Right atrium auricular region (tissue), 2 donors: ENCODE measurements at places on chromosomes 6 and 20. TPM values are rescaled to one million over a fixed set of nuclear protein-coding genes. Genes with fewer than 3 reads are reported as not detected.
A peak's percentile ranks its signal among the peaks of the same experiment; 100 is the strongest.

DNA sequence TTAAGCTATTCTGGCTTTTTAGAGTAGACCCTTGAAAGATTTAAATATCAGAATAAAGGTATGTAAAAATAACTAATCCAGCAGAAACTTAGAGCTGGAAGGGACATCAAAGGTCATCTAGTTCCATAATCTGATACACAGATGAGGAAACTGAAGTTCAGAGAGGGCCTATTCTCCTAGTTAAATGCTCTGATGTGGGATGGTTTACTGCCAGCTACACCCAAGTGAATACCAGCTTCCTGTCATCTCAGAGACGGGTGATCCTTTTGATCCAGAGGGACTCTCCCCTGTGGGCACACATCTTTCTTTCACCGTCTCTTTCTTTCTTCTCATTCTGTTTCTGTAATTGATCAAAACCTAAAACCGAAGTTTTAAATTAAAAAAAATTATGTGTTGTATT lies 94.1 kb downstream of the MAN1A1 start:
- H3K4me1 ChIP-seq: no peaks in the 10 kb centered on the region
- no peak for DNase-seq
- H3K27me3 ChIP-seq: no peaks in the 10 kb centered on the region

- no peaks in the 10 kb centered on the region for H3K4me1 ChIP-seq
- no peaks in the 10 kb centered on the region for H3K27me3 ChIP-seq
- H3K27ac ChIP-seq: no peak overlapping the region
- H3K36me3 ChIP-seq: no peaks in the 10 kb centered on the region
- no peak for DNase-seq
Measured at GRCh38 chr20:5465604-5465927, 148.8 kb upstream of the PROKR2 start.

GRCh38 chr6:49430187-49430586 lies 32.9 kb downstream of the MMUT start:
- H3K27ac ChIP-seq: no peak overlapping the region
- no peaks in the 10 kb centered on the region for H3K27me3 ChIP-seq
- H3K4me3 ChIP-seq: no peak overlapping the region
- no peak for DNase-seq
- no peaks in the 10 kb centered on the region for H3K4me1 ChIP-seq

OARD1 gene
- 13.4 TPM for total RNA-seq

COL19A1 gene
- total RNA-seq: 2.7 TPM

RHAG gene
- total RNA-seq: 1.3 TPM

DNA sequence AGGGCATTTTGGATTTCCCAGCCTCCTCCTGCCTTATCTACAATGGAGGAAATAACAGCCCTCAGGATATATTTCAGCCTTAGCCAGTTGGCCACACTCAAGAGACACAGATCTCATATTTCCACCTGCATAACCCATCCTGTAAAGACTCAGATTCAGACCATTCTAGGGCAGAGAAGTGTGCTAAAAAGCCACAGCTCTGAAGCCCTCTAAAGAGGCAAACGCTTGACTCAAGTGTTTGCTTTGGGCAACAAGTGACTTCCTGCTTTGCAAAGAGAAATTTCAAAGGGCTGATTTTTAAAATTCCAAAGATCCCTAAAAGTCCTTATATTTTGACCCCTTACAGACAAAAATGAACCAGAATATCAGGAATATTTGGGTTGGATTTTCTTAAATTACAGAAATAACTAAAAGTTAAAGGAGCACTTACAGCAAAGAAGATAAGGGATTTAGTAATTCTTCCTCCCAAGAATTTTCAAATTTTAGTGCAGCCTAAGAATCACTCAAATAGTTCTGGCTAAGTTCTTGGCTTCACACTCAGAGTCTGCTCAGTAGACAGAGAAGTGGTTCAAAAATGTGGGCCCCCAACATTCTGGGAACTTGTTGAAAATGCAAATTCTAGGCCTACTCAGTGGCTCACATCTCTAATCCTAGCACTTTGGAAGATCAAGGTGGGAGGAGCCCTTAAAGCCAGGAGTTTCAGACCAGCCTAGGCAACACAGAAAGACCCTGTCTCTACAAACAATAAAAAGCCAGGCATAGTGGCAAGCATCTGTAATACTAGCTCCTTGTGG lies 18.9 kb upstream of the ADGRF5 start:
- H3K36me3 ChIP-seq: no peaks in the 10 kb centered on the region
- DNase-seq: no peak
- H3K27me3 ChIP-seq: no peaks in the 10 kb centered on the region
- H3K4me1 ChIP-seq: no peaks in the 10 kb centered on the region

DNA sequence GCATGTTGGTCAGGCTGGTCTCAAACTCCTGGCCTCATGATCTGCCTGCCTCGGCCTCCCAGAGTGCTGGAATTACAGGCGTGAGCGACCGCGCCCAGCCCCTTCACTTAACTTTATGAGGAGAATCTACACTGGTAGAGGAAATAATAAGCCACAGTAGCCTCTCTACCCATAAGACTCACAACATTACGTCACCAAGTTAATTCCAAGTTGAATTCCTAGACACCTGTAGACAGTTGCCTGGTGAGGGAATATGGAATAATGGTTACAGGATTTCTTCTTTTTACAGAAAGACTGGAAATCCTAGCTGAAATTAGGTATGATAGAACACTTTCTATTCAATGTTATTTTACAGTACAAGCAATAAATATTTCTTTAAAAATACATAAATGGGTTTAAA lies 854.5 kb upstream of the EYS start:
- no peak overlapping the region for H3K27ac ChIP-seq
- no peak for DNase-seq
- H3K4me3 ChIP-seq: no peak overlapping the region
- no peaks in the 10 kb centered on the region for H3K27me3 ChIP-seq
- no peaks in the 10 kb centered on the region for H3K36me3 ChIP-seq
- no peaks in the 10 kb centered on the region for H3K4me1 ChIP-seq

DNA sequence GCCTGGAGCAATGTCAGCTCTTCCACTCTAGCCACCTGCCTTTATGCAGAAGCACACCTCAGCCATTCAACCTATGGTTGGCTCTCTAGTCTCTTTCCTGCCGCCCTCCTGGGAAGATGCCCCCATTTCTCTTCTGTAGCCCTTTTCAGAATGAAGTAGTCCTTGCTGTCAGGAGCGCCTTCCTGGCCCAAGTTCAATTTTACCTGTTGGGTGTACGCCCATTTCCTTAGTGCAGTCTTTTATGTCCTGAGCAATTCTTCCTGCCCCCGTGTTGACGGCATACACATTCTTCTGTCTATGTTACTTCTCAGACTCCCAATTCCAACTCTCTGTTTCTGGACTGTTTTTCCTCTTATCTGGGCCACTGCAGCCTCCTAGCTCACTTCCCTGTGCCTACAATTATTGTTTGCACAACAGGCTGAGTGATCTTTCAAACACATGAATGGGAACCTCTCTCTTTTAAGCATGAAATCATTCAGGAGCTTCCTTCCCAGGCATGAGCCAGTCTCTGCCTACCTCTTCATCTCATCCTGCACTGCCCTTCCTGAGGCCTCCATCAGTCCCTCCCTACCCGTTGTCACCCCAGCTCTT lies 389.2 kb downstream of the CD83 start:
- H3K27me3 ChIP-seq: no peaks in the 10 kb centered on the region
- no peak overlapping the region for H3K4me3 ChIP-seq
- peaks cover 4% of the 10 kb centered on the region for H3K36me3 ChIP-seq
- DNase-seq: no peak
- no peak overlapping the region for H3K27ac ChIP-seq

- H3K27me3 ChIP-seq: no peaks in the 10 kb centered on the region
- no peak overlapping the region for H3K4me3 ChIP-seq
- peaks cover 94% of the 10 kb centered on the region for H3K4me1 ChIP-seq
- H3K27ac ChIP-seq: peak overlapping the region; percentile 94
Measured at GRCh38 chr20:31666258-31667042, 28.7 kb downstream of the COX4I2 start.

- H3K4me1 ChIP-seq: no peaks in the 10 kb centered on the region
- H3K27me3 ChIP-seq: no peaks in the 10 kb centered on the region
- no peak overlapping the region for H3K27ac ChIP-seq
Measured at GRCh38 chr6:38353310-38354036, 286.3 kb downstream of the BTBD9 start.

CCDC170 gene
- total RNA-seq: 0.11 TPM

DNA sequence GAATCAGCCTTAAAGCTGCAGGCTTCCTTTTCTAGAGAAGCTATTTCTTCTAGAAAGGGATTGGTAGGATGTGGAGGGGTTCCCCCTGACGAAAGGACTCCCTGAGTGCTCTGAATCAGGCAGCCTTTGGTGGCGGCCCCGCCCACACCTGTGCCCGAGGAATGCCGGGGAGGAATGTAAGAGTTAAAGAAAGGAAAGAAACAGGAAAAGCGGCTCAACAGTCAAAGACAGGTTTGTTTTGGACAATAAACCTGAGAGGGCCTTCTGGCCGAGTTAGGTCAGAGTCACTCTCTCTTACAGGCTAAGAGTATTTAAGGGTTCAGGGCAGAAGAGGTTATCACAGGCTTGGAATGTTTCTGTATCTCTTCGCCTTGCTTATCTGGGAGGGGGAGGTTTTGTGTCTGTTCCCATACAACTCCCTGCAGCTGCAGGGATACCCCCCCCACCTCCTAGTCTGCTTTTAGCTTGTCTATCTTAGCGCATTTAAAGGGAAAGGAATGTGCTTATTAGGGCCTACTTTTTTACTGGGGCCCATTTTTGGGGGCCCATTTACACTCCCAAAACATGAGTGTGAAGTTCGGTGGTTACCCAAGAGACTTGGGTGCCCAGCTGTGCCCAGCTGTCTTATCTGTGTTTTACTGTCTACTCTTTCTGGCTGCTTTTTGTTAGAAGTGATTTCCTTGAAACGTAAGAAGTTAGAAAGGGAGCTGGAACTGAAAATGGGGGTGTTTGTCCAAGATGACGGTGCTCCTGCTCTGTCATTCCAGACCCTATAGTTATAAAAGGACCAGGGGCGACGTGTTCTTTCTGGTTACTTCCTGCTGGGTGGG lies 32.8 kb downstream of the DYNLT1 start:
- peaks cover 33% of the 10 kb centered on the region for H3K4me1 ChIP-seq
- H3K36me3 ChIP-seq: peaks cover 29% of the 10 kb centered on the region
- peak overlapping the region; percentile 54 for H3K27ac ChIP-seq

GRCh38 chr6:109239651-109240321 lies 142.5 kb downstream of the CD164 start:
- H3K27ac ChIP-seq: peak overlapping the region; percentile 65
- peaks cover 26% of the 10 kb centered on the region for H3K4me1 ChIP-seq
- H3K36me3 ChIP-seq: no peaks in the 10 kb centered on the region
- no peaks in the 10 kb centered on the region for H3K27me3 ChIP-seq
- no peak overlapping the region for H3K4me3 ChIP-seq

TMEM244 gene
- not detected for total RNA-seq

DNA sequence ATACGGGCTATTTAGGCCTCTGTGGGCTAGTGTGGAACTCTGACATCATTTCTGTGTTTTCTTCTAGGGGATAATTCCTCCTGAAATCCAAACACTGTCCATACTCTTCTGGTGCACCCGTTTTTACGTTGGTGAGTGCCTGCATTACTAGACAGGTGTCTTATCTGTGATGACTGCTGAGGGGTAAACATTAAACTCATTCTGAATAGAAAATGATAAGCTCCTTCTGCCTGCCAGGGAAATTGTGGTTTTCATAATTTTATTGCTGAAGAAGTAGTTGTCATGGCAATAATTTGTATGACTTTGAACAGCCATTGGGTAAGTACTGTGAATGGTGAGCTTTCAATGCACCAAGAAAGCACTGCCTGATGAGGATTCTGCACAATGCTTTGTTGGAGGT lies 705.6 kb downstream of the UTRN start:
- no peaks in the 10 kb centered on the region for H3K36me3 ChIP-seq
- no peak for DNase-seq
- H3K27ac ChIP-seq: no peak overlapping the region
- no peaks in the 10 kb centered on the region for H3K27me3 ChIP-seq
- H3K4me3 ChIP-seq: no peak overlapping the region
- H3K4me1 ChIP-seq: no peaks in the 10 kb centered on the region

GRCh38 chr20:18702736-18703135 lies 110.8 kb upstream of the SCP2D1 start:
- no peak overlapping the region for H3K27ac ChIP-seq
- no peaks in the 10 kb centered on the region for H3K4me1 ChIP-seq
- H3K36me3 ChIP-seq: no peaks in the 10 kb centered on the region
- no peaks in the 10 kb centered on the region for H3K27me3 ChIP-seq

RRBP1 gene
- total RNA-seq: 52.0 TPM

GRCh38 chr6:163263196-163263595 lies 151.3 kb upstream of the QKI start:
- H3K27ac ChIP-seq: peak overlapping the region; percentile 79
- DNase-seq: no peak
- no peaks in the 10 kb centered on the region for H3K4me1 ChIP-seq
- no peak overlapping the region for H3K4me3 ChIP-seq
- H3K36me3 ChIP-seq: no peaks in the 10 kb centered on the region

GRCh38 chr20:33362898-33363297 lies 38.4 kb downstream of the CDK5RAP1 start:
- H3K36me3 ChIP-seq: peaks cover 64% of the 10 kb centered on the region
- no peak overlapping the region for H3K4me3 ChIP-seq
- H3K27ac ChIP-seq: no peak overlapping the region
- no peak for DNase-seq
- H3K4me1 ChIP-seq: peaks cover 12% of the 10 kb centered on the region

SRMS gene
- total RNA-seq: not detected

DNA sequence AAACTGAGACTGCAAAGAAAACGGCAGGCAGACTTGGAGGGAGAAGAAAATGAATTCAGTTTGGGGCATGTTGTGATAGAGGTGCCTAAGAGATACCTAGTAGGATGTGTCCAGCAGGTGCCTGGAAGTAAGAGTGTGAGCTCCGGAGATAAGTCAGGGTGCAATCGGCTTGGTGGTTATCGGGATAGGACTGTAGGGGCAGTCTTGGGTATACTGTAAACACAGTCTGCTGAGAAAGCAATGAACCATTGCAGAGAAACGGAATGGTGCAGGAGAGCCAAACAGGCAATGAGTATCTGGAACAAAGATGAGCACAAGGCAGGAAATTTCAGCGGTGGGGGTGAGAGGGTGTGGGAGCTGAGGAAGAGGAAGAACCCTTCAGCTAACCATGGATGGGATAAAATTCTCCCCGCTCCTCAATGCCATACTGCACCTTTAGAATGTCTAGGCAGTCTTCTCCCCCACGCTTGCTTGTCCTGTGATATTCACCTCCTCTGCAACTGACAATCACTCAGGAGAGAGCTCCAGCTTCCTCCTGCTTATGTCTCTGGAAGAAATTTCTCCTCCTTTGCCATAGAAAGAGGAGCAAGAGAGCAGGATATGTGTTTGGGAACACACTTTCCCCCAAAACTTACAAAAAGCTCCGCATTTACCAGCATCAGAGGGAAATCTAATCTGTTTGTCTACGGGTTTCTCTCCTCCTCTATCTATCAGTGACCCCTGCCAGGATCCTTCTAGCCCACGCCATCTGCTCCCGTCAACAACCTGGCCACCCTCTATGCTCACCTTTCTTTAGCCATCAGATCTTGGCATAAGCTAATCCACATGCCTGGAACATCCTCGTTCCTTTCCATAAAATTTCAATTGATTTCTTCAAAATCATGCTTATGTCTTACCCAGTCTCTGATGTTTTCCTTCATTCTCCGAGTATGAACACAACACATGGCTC lies 381.7 kb upstream of the JARID2 start:
- no peak for DNase-seq
- no peaks in the 10 kb centered on the region for H3K36me3 ChIP-seq
- H3K4me1 ChIP-seq: no peaks in the 10 kb centered on the region
- H3K4me3 ChIP-seq: no peak overlapping the region
- no peak overlapping the region for H3K27ac ChIP-seq
- H3K27me3 ChIP-seq: no peaks in the 10 kb centered on the region

MAFB gene
- 14.2 TPM for total RNA-seq

METTL24 gene
- 1.5 TPM for total RNA-seq

- H3K27me3 ChIP-seq: no peaks in the 10 kb centered on the region
- H3K4me3 ChIP-seq: no peak overlapping the region
- no peak for DNase-seq
- peaks cover 15% of the 10 kb centered on the region for H3K4me1 ChIP-seq
Measured at GRCh38 chr20:63106108-63106764, 99.5 kb upstream of the BHLHE23 start.
